ENCODE measurements at places on chromosomes 13 and 19.

- no peak for DNase-seq
Observed at GRCh38 chr13:28413999-28414398, 80.9 kb downstream of the FLT1 start.

- DNase-seq: no peak
Observed at GRCh38 chr13:40631605-40632004, 34.8 kb downstream of the FOXO1 start.

DNA sequence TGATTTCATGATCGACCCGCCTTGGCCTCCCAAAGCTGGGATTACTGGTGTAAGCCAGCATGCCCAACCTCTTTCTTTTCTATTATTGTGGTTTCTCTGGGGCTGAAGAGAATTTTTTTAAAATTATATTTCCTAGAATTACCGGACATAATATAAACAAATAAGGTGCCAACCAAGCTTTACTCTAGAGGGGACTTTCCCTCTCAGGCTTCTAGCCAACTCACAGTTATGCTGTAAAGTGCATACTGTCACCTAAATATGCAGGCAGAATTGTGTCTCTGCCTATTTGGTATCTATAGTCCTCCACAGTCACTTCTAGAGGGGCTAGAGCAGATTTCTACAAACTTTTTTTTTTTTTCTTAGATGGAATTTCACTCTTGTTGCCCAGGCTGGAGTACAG is 41.6 kb upstream of the ZNF681 start:
- DNase-seq: no peak

DNA sequence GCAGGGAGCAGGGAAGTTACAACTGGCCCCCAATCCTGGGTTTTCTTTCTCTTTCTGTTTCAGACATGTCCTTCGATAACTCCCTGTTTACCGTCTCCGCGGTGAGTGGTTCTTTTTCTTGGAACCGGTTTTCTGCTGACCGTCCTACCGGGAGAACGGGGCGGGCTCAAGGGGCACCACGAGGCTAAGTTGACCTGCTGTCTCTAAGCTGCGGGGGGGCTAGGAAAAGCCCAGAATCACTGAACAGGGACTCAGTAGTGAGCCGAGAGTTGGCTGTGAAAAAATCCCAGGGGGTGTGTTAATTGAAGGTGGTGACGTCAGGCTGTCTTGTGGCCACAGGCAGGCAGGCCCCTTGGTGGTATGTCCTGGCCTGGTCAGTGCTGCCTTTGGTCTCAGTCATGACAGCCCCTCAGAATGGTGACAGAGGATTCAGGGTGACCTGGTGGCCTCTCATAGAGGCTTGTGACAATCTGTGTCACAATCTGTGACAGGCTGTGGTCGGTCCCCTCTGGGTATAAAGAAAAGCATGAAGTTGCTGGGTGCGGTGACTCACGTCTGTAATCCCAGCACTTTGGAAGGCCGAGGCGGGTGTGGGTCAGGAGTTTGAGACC is 8.1 kb upstream of the CARM1 start:
- DNase-seq: no peak

- peak; percentile 78 for DNase-seq
Observed at GRCh38 chr19:43446746-43447489, 18.5 kb downstream of the LYPD3 start.

DNA sequence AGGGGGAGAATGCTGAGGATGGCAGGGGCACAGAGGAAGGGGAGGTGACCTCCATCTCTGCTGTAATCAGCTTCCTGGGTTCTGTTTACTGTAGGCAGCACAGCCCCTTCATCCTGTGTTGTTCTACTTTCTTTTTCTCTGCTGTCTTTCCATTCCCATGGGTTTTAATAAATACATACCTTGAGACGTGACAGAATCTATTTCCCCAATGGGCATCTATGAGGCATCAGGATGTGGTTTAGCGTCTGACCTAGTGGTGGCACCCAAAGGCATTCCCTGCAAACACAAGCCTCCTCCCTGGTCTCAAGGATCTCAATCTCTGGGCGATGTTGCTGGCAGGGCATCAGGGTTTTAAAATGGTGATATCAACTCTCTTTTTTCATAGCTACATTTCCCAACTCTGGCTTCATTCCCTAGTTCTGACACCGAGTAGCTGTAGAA is 60.8 kb downstream of the ALOX5AP start:
- DNase-seq: no peak

DNA sequence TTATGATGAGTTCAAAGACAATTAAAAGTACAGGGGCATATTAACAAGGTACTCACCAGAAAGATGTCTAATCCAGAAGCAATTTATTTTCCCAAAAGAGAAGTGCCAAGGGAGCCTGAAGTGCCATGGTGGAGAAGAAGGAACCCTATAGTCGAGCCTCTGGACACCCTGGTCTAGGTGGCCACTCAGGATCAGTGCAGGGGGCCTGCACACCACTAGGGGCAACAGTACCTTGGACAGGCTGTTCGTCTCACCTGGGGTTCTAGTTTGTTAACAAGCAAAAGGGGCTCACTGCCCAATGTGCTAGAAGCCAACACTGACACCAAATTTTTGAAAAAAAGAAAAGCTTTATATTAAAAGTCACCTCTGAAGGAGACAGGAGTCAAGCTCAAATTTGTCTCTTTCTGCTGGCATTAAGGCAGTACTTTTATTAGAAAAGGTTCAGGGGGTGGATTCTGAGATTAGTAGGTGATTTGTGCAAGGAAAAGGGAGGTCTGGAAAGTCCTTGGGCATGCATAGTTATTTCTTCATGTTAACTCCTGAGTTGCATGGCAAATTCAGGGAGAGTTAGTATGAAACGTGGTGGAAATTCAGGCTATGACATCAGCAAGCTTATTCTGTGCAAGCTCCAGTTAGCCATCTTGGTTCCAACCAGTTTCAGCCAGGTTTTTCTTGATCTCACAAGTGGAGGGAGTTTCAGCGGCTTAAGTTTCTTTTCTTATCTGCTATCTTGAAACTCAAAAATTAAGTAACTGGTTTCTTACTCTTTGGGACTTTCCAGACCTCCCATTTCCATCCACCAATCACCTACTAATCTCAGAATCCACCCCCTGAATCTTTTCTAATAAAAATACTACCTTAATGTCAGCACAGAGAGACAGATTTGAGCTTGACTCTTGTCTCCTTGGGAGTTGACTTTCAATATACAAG is 884 bp upstream of the CBY2 start:
- DNase-seq: no peak

GRCh38 chr19:46115396-46116106 is 8.9 kb downstream of the IGFL3 start:
- no peak for DNase-seq

DNA sequence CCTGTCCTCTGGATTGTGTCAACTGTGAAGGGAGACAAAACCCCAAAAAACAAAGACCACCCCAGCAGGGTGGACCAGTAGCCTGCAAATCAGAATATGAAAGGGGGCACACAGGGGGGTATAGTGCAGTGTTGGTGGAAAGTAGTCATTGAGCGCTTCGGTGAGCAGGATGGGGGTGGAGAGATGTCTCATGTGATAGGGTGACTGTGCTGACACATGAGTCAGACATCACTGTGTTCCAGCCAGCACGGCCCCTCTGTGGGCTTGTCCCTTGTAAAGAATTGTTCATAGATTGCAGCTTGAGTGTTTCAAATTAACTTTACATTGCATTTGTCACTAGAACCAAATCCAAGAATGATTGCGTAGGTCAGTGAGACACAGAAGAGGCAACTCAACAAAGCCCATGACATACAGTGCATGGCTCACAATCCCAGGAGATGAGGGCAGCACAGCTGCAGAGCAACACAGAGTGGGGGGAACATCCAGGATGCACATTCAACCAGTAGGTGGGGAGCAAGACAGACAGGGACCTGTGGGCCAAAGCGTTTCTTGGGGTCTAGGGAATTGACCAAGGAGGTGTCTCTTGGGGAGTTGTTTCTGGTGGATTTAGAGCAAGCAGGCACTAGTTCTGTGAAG is 7.5 kb downstream of the ZNF440 start:
- DNase-seq: no peak

- DNase-seq: no peak
Observed at GRCh38 chr19:14565765-14566711, 5.8 kb downstream of the NDUFB7 start.

DNA sequence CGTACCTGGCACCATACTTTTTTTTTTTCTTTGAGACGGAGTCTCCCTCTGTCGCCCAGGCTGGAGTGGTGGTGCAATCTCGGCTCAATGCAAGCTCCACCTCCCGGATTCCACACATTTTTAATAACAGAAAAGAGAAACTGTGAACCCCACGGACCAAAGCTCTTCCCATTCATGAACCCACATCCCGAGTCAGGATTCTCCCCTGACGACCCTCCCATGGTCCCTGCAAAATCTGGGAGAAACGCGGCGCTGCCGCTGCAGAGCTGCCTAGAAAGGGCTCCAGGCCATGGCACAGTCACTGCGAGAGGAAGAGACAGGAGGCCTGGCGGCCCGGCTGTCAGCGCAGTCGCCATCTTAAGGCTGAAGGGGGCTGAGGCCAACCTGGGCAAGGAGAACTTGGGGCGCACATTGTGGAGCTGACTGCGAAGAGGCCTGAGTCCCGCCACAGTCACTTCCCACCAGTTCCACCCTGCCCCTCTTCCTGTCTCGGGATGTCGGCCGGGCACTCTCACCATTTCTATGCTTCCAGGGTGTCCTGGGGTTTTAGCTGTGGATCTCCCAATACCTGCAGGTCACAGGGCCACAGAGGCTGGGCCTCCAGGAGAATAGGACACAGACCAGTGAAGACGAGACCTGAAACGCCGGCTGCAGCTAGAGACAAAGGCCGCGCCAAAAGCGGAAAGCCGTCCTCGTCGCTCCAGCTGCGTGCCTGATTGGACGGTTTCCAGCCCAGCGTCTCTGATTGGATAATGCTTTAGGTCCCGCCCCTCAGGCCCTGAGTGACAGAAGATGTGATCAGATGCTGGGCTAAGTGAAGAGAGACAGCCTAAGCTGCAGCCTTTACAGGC is 71.0 kb downstream of the ZNF486 start:
- peak; percentile 92 for DNase-seq

DNA sequence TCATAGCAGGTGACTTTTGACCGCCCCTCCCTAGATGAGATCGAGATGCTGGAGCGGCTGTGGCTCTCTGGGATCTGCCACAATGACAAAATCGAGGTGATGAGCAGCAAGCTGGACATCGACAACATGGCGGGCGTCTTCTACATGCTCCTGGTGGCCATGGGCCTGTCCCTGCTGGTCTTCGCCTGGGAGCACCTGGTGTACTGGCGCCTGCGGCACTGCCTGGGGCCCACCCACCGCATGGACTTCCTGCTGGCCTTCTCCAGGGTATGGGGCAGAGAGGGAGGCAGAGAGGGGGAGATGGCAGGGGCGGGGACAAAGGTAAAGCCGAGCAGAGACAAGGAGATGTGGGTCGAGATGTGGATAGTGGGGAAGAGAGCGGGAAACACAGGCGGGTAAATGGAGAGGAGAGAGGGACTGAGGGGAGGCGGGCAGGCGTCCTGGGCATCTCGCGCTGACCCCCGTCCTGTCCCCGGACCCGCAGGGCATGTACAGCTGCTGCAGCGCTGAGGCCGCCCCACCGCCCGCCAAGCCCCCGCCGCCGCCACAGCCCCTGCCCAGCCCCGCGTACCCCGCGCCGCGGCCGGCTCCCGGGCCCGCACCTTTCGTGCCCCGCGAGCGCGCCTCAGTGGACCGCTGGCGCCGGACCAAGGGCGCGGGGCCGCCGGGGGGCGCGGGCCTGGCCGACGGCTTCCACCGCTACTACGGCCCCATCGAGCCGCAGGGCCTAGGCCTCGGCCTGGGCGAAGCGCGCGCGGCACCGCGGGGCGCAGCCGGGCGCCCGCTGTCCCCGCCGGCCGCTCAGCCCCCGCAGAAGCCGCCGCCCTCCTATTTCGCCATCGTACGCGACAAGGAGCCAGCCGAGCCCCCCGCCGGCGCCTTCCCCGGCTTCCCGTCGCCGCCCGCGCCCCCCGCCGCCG is 3.4 kb upstream of the GRWD1 start:
- DNase-seq: no peak

- no peak for DNase-seq
Observed at GRCh38 chr19:45798995-45799517, 6.4 kb upstream of the DMWD start.

- no peak for DNase-seq
Observed at GRCh38 chr13:100811024-100811865, 136.7 kb upstream of the TMTC4 start.

- no peak for DNase-seq
Observed at GRCh38 chr19:35656700-35657099, 8.6 kb downstream of the COX6B1 start.

GRCh38 chr13:102038787-102039186 is 363.1 kb downstream of the FGF14 start:
- DNase-seq: no peak

DNA sequence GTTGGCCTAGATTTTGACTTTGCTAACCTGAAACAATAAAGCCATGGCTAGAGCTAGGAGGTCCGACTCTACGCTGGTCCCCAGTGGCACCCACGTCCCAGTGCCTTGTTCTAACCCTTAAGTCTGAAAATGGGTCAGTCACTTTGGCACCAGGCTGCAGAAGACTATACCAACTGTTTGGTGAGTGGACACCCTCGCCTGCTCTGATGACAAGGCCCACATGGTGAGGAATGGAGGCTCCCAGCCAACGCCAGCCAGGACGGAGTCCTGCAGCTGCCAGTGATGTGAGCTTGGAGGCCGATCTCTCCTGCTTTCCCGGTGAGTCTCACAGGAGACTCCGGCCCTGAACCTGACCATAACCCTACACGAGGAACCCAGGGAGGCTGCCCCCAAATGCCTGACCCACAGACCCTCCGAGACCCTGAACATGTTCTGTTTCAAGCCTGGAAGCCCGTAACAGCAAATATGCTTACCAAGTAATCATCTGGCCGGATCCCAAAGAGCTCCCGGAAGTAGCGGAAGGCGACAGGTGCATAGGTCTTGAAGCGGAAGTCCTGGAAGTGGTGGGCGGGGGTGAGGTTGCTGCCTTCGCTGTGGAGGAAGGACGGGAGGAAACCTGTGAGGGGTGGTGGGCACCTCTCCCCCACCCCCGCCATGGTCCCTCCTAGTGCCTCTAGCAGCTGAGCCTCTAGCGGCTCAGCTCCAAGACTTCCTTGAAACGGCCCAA is 34.1 kb upstream of the CACTIN start:
- DNase-seq: no peak

DNA sequence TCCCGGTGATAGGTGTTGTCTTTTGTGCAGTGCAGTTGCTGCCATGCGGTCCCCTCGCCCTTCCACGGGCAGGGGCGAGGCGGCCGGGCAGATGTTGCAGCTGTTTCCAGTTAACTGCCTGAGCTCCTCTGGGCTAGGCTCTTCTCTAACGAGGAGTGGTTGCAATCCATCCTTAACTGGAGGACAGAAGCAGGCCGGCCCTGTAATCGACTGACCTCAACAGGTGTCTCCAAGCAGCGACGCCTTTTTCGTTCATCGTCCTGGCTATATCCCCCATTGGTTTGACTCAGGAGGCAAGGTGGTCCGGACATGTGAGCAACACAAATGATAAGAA is 1.9 kb upstream of the TSC22D1 start:
- no peak for DNase-seq

All from posterior cingulate gyrus (tissue), 11 donors.